NCI-H1092 treated with DMSO at 0.1 percent for 48 hours (cell line): ENCODE measurements at places on chromosomes 1 and 21.

DNA sequence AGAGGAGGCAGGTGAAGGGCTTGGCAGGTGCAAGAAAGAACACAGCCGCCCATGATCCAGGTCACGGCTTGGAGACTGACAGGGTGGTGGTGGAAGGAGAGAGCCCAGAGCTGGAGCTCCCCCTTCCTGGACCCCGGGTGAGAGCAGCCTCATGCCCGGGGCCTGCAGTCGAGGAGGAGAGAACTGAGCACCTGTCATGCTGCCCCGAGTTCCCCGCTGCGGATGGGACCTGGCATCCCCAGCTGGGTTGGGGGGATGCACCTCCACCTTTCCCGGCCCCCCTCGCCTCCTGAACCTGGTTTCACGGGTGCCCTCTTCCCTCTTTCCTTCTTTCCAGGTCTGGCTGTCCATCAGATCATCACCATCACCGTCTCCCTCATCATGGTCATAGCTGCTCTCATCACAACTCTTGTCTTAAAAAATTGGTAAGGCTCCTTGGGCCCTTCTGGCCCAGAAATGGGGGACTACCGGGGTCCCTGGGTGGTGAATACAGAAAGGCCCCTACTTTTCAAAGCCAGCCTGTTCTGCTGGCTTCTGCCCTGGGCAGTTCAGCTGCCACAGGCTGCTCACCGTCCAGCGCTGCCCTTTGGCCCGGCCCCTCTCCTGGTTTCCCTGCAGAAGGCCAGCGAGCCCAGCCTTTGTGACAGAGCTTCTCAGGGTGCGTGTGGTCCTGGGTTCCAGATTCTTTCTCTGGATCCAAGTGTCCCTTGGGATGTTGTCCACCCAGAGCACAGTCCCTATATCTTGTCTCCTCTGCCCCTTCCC lies 115.3 kb downstream of the AJAP1 start:
- DNase-seq = no peak

GRCh38 chr1:157965584-157965983 lies 27.9 kb upstream of the KIRREL1 start:
- no peak for DNase-seq

DNA sequence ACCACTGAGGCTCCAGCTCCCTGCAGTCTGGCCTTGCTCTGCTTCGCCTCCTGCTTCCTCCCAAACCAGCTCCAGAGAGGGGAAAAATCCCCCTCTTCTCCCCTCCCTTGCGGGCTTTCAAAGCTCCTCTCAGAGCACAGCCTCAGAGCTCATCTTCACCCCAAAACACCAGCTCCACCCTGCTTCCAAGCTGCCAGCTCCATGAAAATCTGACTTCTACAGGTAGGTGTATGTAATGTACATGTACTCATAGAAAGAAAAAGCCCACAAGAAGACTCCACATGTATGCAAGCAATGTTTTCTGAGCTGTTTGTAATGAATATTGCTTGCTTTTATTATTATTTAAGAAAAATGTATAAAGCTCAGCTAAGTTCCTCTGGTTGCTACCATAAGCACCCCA lies 8.4 kb downstream of the SLC41A1 start:
- DNase-seq = no peak

DNA sequence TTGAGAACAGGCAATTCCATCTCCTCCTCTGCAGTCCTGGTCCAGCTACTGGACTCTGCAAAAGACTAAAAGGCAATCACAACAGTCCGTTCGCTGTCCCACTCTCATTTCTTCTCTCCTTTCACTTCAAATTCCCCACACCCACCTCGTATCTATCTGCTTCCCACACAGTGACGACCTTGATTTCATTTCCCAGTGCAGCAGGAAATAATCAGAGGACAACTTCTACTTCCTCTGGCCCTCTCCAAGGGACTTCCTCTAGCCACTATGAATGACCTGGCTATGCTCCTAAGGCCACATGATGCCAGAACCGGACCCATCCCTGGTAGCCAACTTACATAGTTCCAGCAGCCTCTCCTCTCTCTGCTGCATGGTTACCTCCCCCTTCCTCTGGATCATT lies 8.0 kb downstream of the NOL9 start:
- DNase-seq = no peak

GRCh38 chr1:8089535-8090228 lies 63.6 kb upstream of the ERRFI1 start:
- no peak for DNase-seq

- DNase-seq = peak; percentile 78
Measured at GRCh38 chr1:95117207-95118066, at the start of gene TLCD4. TSS of gene TLCD4 (plus strand) at chr1:95117355. CDS start at chr1:95143902, 26,547 bp downstream.

- DNase-seq = peak; percentile 15
Measured at GRCh38 chr1:51768971-51769588, 109.4 kb downstream of the NRDC start.

DNA sequence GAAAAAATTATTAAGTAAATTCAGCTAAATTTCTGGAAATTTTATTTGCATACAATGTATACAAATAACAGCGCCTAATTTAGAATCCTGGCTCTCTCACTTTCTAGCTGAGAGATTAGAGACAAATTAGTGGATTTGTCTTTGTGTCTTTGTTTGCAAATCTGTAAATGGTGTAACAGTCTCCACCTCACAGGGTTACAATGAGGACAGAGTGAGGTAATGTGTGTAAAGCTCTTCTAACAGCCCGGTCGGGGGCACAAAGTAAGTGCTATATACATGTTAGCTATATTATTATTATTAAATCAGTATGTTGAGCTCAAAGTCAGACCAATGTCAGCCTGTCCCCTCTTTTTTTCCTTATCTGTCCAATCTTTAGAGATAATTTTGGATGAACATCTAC lies 5.0 kb upstream of the ADAMTSL4 start:
- peak; percentile 85 for DNase-seq

DNA sequence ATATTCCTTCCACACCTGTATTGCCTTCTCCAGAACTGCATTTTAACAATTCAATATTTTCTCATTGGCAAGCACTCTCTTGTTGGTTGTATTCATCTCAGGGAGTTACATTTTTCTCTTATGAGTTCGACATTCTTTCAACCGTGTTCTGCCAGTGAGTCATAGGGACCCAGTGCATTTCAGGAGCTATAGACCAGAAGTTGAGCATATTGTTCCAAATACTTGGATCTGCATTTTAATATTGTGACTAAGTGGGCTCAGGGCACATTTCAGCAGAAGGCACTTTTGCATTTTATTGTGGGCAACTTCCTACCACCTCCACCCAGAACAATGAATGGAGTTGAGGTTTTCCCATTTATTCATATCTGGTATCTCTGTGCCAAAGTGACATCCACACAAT lies 132.8 kb downstream of the TNFSF18 start:
- DNase-seq = no peak

DNA sequence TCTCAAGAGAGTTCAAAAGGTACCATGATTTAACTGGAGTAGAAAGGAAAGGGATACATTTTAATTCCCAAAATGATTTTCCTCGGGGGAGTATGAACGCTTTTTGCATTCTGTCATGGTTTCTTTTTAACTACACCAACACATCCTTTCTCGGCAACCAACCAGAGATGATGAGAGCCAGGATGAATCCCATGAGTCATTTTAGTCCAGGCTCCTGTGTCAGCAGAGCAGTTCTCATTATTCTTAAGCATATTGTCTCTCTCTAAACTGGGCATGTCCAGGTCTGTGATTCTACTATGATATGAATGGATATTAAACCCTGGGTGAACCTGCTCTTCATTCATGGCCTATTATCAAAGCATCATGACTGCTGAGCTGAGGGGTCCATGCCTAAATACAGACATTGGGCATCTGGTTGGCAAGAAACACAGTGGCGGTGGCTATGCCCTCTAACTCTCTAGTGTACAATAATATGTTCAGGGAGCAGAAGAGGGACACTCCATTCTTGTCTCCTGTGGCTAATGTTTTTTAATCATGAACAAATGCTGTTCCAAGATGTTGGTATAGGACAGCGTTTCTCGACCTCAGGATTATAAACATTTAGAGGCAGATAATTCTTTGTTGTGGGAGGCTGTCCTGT lies 124.3 kb upstream of the ESRRG start:
- DNase-seq = no peak

GRCh38 chr1:194052514-194053338 lies 866.3 kb upstream of the B3GALT2 start:
- DNase-seq = no peak

DNA sequence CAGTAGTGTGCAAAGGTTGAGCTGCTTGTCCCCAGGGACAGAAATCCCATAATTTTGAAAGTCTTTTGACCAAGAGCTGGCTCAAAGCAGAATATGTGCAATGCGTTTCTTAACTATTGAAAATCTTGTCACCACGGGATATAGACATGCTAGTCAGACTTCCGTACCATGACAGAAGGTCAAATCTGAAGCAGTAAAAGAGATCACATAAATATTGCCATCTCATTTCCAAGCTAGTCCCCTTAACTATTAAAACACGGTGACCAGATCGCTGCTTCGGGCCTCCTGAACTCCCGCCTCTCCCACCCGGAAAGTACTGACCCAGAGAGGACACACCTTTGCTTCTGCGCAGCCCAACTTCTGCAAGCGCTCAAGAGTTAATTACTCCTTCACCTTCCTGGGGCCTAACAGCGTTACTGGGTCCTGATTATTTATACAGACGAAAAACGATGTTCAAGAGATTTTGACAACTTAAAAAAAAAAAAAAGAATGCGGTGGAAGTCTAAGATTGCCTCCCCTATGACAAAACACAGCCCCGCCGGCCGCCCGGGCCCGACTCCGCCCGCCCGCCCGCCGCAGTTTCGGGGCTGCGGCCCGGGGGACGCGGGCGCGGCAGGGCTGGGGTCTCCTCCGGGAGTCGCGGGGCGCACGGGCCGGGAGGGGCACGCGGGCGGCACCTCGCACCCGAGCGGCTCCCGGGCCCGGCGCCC lies 692 bp downstream of the SORT1 start:
- peak; percentile 25 for DNase-seq
